ENCODE measurements at places on chromosomes 13 and 19.

DNA sequence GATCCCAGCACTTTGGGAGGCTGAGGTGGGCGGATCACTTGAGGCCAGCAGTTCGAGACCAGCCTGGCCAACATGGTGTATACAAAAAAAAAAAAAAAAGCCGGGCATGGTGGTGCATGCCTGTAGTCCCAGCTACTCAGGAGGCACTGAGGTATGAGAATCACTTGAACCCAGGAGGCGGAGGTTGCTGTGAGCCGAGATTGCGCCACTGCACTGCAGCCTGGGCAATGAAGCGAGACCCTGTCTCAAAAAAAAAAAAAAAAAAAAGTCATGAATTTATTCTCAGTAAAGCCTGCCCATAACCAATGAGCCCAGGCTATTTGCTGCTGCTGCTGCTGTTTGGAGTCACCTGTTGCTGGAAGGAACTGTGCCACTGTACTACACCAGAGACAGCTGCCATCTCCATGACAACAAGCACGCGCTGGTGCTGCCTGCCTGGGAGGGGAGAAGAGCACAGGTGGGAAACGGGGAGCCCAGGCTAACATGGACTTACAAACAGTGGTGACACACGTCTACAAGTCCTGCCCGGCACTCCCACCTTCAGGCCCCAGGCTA lies 11.3 kb downstream of the ZFR2 start:
- DNase-seq: no peak

GRCh38 chr19:50341091-50341564 lies 12.0 kb upstream of the KCNC3 start:
- DNase-seq: no peak

DNA sequence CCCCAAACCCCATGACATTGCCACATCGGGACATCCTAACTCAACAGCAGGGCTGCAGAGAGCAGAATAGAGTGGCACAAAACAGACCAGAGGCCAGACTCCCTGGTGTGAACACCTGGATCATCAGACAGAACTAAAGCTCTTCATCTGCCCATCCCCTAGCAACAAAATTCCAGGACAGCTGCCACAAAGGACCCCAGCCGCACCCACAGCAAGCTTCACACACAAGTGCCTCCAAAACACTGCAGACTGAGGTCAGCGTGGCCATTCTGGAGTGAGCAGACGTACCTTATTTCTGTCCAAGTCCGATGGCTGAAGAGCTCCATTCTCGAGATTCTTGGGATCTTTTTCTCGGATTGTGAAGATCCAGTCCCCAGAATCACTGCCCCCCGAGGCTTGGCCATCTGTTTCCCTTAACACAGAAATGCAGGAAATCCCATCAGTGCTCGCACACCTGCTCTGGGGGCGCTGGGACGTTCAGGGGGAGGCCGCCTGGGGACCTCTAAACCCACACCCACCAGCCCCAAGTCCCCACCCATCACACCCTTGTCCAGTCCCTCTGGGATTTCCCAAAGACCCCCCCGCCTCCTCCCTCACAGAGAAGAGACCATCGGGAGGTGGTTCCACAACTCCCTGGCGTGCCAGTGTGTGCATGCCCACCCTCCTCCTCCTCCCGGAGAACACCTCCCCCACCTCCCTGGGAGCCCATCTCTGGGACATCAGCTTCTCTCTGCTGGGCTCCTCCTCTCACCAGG lies 115.2 kb downstream of the STK24 start:
- no peak for DNase-seq

- DNase-seq: no peak
Measured at GRCh38 chr19:48975947-48976847, 11.1 kb downstream of the FTL start.

- DNase-seq: no peak
Measured at GRCh38 chr13:75091718-75092117, 390.3 kb downstream of the TBC1D4 start.

GRCh38 chr19:36051236-36051635 lies 2.8 kb downstream of the THAP8 start:
- no peak for DNase-seq

GRCh38 chr13:32535115-32535514 lies 3.5 kb downstream of the N4BP2L2 start:
- DNase-seq: no peak

DNA sequence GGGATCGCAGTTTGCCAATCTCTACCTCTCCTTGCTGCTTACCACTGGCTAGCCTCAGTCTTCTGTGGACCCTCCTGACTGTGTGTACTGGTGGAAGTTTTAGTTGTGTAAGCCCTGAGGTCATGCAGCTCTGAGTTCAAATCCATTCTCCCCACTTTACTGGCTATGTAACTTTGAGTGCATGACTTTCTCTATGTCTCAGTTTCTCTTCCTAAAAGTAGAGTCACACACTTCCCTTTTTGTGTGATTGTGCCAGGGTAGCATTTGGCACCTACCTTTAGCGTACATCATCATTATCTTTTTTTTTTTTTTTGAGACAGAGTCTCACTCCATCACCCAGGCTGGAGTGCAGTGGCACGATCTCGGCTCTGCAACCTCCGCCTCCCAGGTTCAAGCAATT lies 70.3 kb downstream of the MAP4K1 start:
- DNase-seq: no peak

DNA sequence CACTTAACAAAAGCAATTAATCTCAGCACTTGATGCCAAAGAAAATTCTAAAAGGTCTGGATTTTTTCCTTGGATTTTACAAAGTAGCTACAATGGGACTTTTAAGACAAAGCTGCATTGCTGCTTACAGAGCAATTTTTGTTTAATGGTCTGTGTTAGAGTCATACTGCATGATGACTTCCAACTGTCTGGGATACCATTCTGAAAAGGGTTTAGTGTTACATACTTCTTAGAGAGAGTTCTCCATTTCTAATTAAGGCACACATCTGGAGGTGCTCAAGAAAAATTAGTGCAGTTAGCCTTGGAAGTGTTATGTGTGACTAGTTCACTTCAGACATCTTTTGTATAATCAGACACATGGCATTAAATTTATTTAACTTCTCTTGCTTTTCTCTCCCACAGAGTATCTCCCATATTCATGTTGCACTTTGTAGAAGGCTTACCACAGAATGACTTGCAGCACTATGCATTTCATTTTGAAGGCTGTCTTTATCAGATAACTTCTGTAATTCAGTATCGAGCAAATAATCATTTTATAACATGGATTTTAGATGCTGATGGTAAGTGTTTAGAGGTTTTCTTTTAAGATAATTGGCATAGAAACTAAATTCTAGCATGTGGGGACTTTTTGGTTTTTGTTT lies 35.1 kb downstream of the USPL1 start:
- no peak for DNase-seq

GRCh38 chr19:38851622-38852230 lies 1.9 kb upstream of the HNRNPL start:
- DNase-seq: peak; percentile 75

- DNase-seq: no peak
Measured at GRCh38 chr13:25292301-25292700, 5.0 kb upstream of the MTMR6 start.

- DNase-seq: no peak
Measured at GRCh38 chr13:49368688-49369087, 75.2 kb downstream of the CAB39L start.

DNA sequence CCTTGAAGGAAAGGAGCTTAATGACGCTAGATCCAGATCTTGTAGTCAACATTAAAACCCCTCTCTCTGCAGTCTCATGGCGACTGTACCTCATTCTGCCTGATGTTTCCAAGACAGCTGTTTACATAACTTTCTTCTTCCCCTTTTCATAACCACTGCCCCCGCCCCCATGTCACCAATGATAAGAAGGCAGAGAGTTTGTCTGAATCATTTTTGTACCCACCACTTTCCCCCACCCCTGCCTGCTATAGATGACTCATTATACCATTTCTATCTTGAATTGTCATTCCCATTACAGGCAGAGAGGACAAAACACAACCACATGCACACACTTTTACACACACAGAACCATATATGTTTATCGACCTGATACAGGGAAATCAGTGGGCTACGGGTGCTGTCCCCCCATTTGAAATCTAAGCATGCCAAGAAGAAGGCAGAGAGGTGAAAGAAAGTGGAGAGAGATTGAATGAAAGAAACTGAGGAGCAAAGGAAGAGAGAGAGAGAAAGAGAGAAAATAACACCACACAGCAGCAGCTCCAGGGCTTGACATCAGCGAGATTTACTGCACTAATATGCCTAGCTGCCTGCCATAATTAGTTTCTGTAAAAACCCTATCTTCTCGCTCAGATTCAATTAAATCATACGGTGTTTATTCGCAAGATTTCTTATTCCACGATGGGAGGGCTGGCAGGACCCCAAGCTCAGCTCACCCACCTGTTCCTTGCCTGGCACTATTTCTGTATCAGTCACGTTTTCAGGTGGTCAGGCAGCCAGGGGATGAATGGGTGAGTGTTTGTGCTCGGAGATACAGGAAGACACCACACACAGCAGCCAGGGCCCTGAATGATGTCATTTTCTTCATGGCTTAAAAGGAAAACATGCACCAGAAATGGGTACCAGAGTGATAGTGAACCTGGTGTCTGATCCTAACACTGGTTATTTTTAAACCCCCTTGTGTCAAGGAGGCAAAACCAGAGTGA lies 114.3 kb upstream of the SERP2 start:
- DNase-seq: peak; percentile 35

- no peak for DNase-seq
Measured at GRCh38 chr19:28705008-28705407, 507.9 kb downstream of the UQCRFS1 start.

GRCh38 chr19:42563352-42564210 lies 31.1 kb downstream of the CEACAM8 start:
- no peak for DNase-seq

DNA sequence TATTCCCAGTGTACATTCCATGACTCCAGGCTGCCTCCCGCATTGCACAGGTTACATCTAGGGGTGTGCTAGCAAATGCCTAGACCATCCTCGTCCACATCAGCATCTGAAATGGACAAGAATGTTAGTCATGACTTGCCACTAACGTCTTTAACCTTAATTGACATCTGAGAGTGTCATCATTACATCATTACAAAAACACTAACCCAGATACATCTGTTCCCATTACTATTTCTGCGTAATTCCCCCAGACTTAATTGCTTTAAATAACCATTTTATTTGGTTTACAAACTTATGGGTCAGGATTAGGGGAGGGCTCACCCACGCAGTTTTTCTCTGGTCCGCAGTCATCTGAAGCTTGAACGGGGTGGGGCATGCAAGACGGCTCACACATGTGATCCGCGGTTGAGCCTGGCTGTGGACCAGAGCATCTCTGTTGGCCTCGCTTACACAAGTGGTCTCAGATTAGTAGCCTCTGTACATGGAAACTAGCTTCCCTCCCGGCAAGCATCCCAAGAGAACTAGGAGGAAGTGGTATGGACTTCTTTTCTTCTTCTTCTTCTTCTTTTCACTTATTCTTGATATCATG lies 15.9 kb downstream of the KL start:
- DNase-seq: no peak

DNA sequence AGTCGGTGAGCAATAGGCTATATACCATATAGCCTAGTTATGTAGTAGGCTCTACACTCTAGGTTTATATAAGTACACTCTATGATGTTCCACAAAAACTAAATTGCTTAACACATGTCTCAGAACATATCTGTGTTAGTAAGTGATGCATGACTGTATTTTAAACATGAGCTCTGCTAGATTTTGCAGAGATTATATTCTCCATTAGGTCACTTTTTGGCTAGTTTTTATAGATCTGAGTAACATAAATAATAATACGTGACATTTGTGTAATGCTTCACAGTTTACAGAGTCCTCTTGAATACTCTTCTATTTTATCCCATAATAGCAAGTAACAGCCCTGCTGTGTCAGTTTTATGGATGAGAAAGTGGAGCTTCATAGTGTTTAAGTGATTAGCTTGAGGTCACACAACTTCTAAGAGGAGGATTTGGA lies 47.8 kb downstream of the NDFIP2 start:
- no peak for DNase-seq

GRCh38 chr19:17347361-17347760 lies 10.0 kb downstream of the GTPBP3 start:
- DNase-seq: no peak

- no peak for DNase-seq
Measured at GRCh38 chr13:61013796-61014195, 401.9 kb downstream of the PCDH20 start.

DNA sequence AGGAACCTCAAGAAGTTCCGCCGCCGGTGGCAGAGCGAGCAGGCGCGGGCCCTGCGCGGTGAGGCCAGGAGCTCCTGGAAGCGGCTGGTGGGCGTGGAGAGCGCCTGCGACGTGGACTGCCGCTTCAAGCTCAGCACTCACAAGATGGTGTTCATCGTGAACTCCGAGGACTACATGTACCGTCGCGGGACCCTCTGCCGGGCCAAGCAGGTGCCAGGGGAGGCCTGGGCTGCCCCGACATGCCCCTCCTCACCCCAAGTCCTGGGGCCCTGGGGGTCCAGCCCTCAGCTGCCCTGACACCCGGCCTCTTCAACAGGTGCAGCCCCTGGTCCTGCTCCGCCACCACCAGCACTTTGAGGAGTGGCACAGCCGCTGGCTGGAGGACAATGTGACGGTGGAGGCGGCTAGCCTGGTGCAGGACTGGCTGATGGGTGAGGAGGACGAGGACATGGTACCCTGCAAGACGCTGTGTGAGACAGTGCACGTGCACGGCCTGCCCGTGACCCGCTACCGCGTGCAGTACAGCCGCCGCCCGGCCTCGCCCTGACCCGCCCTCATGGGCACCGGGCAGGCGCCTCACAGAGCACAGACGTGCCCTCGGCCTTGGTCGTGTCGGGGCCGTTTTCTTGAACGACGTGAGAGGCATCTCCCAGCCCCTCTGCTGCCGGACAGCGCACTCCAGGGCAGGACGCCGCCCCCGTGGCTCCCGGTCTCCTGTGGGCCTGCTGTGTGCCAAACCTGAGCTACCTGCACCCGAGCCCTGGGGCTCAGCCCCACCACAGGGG lies 10.4 kb upstream of the F2RL3 start:
- no peak for DNase-seq

- no peak for DNase-seq
Measured at GRCh38 chr13:50156561-50157127, 141.4 kb downstream of the KCNRG start.

DNA sequence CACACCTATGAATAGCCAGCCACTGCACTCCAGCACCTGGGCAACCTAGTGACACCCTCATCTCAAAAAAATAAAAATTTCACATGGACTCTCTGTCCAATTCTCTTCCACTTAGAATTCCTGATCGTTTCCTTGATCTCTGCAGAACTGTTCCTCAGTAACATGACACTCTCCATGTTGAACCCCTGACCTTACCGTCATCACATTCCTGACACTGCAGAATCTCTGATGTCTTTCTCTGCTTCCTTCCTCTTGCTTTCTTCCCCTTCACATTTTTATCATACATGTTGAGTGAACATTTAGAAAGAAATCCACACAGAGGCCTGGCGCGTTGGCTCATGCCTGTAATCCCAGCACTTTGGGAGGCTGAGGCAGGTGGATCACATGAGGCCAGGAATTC lies 15.0 kb downstream of the ZNF114 start:
- DNase-seq: no peak

Data from activated CD8-positive, alpha-beta memory T cell treated with anti-CD3 and anti-CD28 coated beads for 48 hours (primary cell).